ENCODE measurements at places on chromosomes 3 and 15.

DNA sequence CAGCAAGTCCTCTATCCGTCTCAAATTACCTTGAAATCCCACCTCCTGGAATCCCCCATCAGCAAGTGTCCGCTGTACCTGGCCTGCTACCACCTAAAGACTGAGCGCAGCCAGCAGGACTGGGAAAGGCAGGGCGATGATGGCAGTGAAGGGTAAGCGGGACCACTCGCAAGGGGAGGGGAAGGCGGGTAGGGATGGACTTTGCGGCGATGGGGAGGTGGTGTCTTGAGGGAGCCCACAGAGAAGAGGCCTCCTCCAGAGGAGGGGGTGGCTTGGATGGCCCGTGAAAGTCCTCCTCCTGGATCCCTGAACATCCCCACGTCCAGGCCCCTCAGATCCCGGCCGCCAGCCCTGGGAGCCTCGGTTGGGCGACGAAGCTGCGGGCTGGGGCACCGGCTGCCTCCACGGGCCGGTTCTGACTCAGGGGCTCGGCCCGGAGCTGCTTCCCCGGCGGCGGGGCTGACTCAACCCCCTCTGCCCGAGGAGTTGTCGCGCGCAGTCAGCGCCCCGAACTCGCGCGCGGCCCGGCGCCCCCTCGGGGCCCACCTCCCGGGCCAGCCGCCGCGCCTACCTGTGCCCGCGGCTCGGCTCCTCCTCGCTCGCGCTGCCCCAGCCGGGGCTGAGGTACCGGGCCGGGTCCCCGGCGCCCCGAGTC lies 512 bp downstream of the LARP6 start:
- peak; percentile 39 for DNase-seq

GRCh38 chr3:194713299-194714136 lies 27.8 kb downstream of the FAM43A start:
- no peak for DNase-seq

DNA sequence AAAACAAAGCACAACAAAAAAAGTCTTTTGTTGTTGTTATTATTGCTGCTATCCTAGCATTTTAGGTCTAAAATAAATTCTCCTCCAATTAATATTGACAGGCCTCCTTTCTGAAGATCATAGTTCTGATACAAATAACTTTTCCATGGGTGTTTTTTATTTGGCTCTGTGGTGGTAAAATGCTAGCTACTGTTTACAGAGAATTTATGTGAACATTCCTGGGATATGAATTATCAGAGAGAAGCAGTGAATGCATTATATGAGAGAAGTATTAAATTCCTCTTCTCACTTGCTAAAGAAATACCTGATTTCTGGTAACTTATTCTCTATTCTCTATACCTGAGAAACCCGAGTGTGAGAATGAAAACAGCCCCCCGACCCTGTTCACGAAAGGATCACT lies 57.5 kb upstream of the TMCO5A start:
- no peak for DNase-seq

DNA sequence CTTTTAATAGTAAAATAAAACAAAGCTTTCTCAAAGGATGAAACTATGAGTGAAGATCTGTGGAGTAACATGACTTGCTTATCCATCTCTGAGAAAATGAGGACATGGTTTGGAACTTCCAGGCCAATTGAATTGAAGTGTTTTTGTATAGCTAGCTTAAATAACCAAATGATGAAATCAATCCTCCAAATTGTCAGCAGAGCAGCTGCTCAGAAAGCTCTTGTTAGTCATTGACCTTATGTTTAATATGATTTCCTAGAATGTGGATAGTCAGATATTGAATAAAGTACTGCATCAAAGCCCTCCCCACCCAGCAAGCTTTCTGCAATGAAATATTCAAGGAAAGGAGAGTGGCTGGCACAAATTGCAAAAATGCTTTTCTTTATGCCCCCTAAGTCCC lies 437.2 kb downstream of the MFSD1 start:
- no peak for DNase-seq

- no peak for DNase-seq
Measured at GRCh38 chr15:68157074-68157473, 48.1 kb downstream of the CALML4 start.

- no peak for DNase-seq
Measured at GRCh38 chr15:50655555-50655954, 31.0 kb downstream of the TRPM7 start.

GRCh38 chr3:24242012-24242698 lies 252.5 kb downstream of the THRB start:
- peak; percentile 21 for DNase-seq

DNA sequence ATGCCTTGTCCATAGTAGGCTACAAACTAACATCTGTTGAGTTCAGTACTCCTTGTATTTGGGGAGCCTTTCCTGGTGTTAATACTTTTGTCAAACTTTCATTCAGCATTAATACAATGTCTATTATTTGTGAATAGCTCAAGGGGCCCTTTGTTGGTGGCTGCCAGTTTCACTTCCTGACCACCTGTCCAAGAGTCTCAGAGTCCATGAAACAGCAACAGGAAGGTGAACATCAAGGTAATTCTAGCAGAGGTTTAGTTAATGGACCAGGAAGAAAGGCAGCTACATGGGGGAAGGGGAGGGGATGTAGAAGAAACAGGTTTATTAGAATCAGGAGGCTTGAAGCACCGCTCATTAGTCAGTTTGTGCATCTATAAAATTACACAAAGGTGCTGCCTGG lies 386.9 kb downstream of the PDCD6IP start:
- DNase-seq: no peak
